Mesothelial cell of epicardium (in vitro differentiated cells): ENCODE measurements at places on chromosomes 4 and X. TPM values are rescaled to one million over a fixed set of nuclear protein-coding genes. Genes with fewer than 3 reads are reported as not detected.

DNA sequence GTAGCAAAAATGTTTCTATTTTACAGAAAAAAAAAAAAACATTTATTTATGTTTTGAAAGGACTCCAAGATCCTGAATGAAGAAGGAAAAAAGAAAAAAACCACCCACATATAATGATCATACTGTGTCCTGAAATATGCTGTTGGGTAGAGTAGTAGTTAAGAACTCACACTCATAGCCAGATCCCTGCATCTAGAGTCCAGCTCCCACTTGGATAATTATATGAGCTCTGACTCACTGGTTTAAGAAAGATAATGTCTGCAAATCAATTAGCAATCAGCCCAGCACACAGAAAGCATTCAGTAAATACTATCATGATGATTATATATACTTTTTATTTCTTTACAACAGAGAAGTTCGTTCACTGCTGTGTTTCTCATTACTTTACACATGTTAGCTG is 46.7 kb upstream of the MXRA5 start:
- peaks cover 30% of the 10 kb centered on the region for H3K4me1 ChIP-seq
- no peak overlapping the region for H3K4me3 ChIP-seq
- peak overlapping the region; percentile 35 for H3K27ac ChIP-seq

GRCh38 chr4:35525192-35525978 is 718.9 kb downstream of the ARAP2 start:
- H3K4me1 ChIP-seq, result peaks cover 2% of the 10 kb centered on the region
- no peaks in the 10 kb centered on the region for H3K27me3 ChIP-seq
- H3K4me3 ChIP-seq, result no peak overlapping the region
- DNase-seq, result no peak
- no peak overlapping the region for H3K27ac ChIP-seq
- no peaks in the 10 kb centered on the region for H3K36me3 ChIP-seq

- H3K36me3 ChIP-seq, result no peaks in the 10 kb centered on the region
- DNase-seq, result no peak
- H3K27ac ChIP-seq, result peak overlapping the region; percentile 86
- H3K27me3 ChIP-seq, result peaks cover 11% of the 10 kb centered on the region
- H3K4me1 ChIP-seq, result peaks cover 26% of the 10 kb centered on the region
Observed at GRCh38 chr4:183610033-183610432, 49.0 kb downstream of the RWDD4 start.

DNA sequence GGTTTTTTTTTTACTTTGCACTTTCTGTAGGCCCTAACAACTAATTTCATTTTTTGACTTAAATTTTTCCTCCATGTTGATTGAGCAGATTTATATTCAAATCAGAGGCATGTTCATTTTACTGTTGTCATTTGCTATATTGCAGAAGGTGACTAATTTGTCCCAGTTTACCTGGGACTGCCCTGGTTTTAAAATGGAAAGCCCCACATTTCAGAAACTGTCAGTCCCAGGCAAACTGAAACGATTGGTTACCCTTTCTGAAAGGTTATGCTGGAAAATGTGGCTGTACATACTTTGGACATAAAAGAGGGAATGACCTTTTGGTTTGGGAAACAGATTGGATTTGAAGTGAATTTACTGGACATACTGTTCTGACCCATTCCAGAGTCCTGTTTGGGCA is 160.0 kb downstream of the SPCS3 start:
- H3K4me3 ChIP-seq, result no peak overlapping the region
- no peaks in the 10 kb centered on the region for H3K27me3 ChIP-seq
- H3K4me1 ChIP-seq, result no peaks in the 10 kb centered on the region
- no peak for DNase-seq

GRCh38 chr4:94165256-94165655 is 42.4 kb upstream of the SMARCAD1 start:
- H3K4me3 ChIP-seq, result no peak overlapping the region
- no peak for DNase-seq
- H3K4me1 ChIP-seq, result peaks cover 1% of the 10 kb centered on the region
- no peak overlapping the region for H3K27ac ChIP-seq

DNA sequence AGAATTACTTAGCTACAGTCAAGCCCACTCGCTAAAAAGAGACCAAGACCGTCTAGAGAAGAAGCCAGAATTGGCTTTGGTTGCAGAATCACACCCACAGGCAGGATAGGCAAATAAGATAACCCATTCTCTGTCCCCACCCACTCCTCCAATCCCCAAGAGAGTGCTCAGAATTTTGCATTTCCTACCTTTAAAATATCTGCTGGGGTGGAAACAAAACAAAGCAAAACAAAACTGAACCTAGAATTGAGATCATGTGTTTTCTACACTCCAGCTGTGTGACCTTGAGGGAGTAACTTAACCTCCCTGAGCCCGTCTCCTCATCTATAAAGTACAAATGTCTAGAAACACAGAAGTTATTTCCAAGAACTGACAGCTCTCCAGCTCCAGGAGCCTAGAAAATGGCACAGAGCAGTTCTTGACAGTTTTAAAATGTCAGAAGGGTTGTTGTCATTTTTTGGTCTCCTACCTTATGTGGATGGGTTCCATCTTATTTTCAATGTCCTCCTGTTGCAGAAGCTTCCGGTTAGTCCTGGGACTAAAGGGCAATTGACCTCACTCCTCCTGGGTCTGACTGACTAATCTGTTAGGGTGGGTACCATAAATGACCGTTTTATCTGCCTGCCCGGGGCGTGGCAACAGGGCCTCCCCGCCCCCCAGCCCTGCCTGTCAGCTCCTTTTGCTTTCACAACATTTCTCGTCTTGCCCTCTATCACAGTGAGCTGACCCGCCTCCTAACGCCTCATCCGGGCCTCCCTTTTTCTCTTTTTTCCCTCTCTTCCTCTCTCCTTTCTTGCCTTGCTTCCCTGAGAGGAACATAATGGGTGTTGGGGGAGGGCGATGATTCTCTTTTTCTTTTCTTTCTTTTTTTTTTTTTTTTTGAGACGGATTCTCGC is 114.0 kb downstream of the RBM47 start:
- no peaks in the 10 kb centered on the region for H3K36me3 ChIP-seq
- no peaks in the 10 kb centered on the region for H3K27me3 ChIP-seq
- peak overlapping the region; percentile 53 for H3K4me3 ChIP-seq

DNA sequence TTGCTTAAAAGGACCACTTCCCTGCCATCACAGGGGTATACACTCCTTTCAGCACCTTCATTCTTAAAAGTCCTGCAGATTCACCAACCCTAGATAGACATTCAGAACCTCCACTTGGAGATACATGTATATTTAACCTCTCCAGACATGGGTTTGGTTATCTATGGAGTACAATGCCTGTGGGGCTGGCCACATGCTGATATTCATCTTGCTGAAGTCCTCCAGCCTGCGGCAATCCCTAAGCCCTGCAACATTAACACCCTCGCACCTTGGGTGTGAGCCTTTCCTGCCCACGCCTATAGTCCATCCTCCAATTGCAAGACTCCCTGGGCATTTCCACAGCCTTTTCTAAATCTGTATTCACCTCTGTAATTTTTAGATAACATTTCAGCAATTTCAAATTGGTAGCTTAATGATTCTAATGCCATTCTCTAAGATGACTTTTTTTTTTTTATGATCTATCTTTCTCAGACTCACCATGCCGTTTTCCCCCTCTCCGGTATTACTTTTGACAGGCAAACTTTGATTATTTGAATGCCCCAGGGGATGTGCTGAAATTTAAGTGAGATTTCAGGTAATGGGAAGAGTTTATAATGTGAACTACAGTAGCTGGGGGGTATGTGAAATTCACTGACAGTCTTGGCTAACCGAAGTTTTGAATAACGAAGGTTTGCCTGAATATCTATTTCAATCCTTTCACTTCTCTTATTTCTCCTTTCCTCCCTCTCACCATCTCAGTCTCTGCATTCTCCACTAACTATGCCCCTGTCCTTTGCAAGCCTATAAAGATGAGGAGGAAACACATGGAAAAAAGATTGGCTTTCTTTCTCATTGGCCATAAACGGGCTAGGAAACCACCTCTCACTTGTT is 24.1 kb downstream of the CCDC149 start:
- DNase-seq, result no peak
- peaks cover 4% of the 10 kb centered on the region for H3K36me3 ChIP-seq
- no peak overlapping the region for H3K27ac ChIP-seq
- H3K4me1 ChIP-seq, result no peaks in the 10 kb centered on the region
- no peaks in the 10 kb centered on the region for H3K27me3 ChIP-seq

DNA sequence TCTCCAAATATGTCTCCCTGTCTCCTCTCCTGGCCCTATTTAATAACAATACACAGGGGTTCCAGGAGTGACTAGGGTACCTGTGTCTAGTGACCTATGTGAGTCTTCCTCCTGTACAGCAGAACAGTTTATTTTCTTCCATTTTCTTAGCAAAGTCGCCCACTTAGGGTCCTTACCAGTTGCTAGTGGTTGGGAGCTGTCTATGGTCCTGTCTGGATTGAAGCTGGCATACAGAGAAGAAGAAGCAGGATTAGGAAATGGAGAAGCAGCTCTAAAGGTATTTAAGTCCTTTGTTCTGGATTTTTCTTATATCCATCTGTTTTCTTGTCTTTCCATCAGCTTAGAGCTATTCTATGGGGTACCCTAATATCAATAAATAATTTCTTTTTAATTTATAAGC is 587.1 kb upstream of the CPEB2 start:
- no peak overlapping the region for H3K27ac ChIP-seq
- H3K27me3 ChIP-seq, result no peaks in the 10 kb centered on the region

DNA sequence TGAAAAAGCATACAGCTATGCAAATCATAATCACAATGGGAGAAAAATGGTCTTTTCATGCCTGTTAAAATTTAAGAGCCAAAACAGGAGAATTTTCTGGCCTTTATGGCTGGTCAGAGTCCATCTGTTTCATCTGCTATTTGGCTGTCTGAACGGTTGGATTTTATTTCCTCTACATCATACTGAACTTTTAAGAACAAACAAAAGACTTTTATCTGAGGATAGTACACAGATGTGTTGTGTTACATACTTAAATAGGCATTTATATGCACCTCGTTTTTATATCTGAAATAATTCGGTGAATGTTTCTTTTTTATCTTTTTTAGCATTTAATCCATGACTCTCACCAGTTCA is 18.0 kb upstream of the WWC2 start:
- H3K27me3 ChIP-seq, result no peaks in the 10 kb centered on the region
- no peaks in the 10 kb centered on the region for H3K36me3 ChIP-seq
- no peaks in the 10 kb centered on the region for H3K4me1 ChIP-seq
- no peak overlapping the region for H3K4me3 ChIP-seq
- H3K27ac ChIP-seq, result no peak overlapping the region

DNA sequence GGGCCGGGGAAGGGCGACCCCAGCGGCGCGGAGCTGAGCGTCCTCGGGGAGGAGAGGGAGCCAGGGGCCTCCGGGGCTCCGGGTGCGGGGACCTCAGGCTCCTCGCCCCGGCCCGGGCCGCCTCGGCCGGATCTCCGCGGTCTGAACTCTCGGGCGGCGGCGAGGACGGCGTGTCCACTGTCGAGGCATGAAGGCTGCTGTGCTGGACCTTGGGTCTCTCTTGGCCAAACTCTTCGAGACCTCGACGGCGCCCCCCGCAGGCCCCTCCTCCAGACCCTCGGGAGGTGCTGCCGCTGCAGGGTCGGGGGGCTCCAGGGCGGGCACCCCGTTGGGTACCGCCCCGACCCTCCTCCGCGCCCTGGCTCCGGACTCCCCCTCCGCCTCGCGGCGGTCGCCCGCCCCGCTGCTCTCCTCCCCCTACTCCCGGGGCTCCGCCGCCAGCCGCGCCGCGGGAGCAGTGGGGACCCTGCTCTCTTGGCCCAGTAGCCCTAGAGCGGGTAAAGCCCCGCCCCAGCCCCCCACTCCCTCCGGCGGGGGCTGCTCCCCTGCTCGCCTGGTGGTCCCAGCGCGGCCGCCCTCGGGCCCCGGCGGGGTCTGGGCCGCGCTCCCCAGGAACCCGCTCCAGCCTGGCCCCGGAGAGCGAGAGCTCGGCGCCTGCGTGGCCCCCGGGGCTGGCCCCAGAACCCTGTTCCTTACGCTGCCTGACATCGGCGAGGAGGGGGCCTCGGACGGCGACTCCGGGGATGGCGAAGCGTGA is 564 bp downstream of the FAM149A start:
- peak; percentile 57 for DNase-seq
- peak overlapping the region; percentile 83 for H3K4me3 ChIP-seq
- no peaks in the 10 kb centered on the region for H3K36me3 ChIP-seq

- H3K27me3 ChIP-seq, result no peaks in the 10 kb centered on the region
- peaks cover 1% of the 10 kb centered on the region for H3K36me3 ChIP-seq
- peaks cover 2% of the 10 kb centered on the region for H3K4me1 ChIP-seq
- no peak overlapping the region for H3K4me3 ChIP-seq
- no peak overlapping the region for H3K27ac ChIP-seq
- no peak for DNase-seq
Observed at GRCh38 chr4:148704291-148704690, 262.1 kb upstream of the NR3C2 start.

- no peak overlapping the region for H3K27ac ChIP-seq
- H3K27me3 ChIP-seq, result no peaks in the 10 kb centered on the region
- DNase-seq, result no peak
- H3K4me3 ChIP-seq, result no peak overlapping the region
Observed at GRCh38 chrX:64152857-64153256, 52.7 kb downstream of the AMER1 start.

- H3K4me1 ChIP-seq, result peaks cover 22% of the 10 kb centered on the region
- H3K36me3 ChIP-seq, result no peaks in the 10 kb centered on the region
- peak overlapping the region; percentile 17 for H3K27ac ChIP-seq
- no peak overlapping the region for H3K4me3 ChIP-seq
- no peak for DNase-seq
Observed at GRCh38 chr4:58809948-58810347, 1699.8 kb upstream of the IGFBP7 start.

DNA sequence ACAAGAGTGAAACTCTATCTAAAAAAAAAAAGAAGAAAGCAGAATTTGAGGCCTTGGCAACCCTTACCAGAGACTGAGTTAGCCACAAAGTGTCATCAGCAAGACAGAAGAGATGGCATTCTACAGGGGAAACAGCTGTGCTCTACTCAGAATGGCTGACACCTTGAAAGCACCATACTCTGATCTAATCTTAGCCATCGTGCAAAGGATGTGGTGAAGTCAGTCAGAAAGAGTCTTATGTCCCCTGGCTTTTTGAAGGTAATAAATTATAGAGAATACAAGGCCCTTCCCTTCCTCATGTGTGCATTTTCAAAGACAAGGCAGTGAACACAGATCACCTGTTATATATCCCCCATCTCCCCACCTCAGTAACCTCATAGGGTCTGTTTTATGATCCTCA is 13.2 kb downstream of the CLNK start:
- H3K27me3 ChIP-seq, result peaks cover 34% of the 10 kb centered on the region
- no peak overlapping the region for H3K4me3 ChIP-seq
- no peak for DNase-seq
- H3K4me1 ChIP-seq, result peaks cover 5% of the 10 kb centered on the region

The NUDT11 gene
- total RNA-seq, result 16.2 to 18.1 TPM (median 17.1 TPM) in 3 replicates

The TBCK gene
- total RNA-seq, result 64.2 to 67.5 TPM (median 64.6 TPM) in 3 replicates

The TLR6 gene
- 0.77 to 1.2 TPM (median 0.98 TPM) in 3 replicates for total RNA-seq

The BBS12 gene
- 2.3 to 3.2 TPM (median 2.9 TPM) in 3 replicates for total RNA-seq

The NCAPG gene
- 13.6 to 17.0 TPM (median 15.7 TPM) in 3 replicates for total RNA-seq

The TSC22D3 gene
- 32.1 to 37.0 TPM (median 34.4 TPM) in 3 replicates for total RNA-seq
